Lower lobe of right lung (tissue), 2 donors: ENCODE measurements at places on chromosomes 13 and 19. TPM values are rescaled to one million over a fixed set of nuclear protein-coding genes. Genes with fewer than 3 reads are reported as not detected.

NOVA2 gene
- 18.8 TPM for total RNA-seq

SYMPK gene
- 73.1 TPM for total RNA-seq

OR7A5 gene
- not detected for total RNA-seq

TSKS gene
- total RNA-seq = 1.2 TPM

SLC1A6 gene
- not detected for total RNA-seq

FFAR3 gene
- total RNA-seq = not detected

CYP4F2 gene
- not detected for total RNA-seq

ZC3H4 gene
- total RNA-seq = 49.3 TPM

- no peak overlapping the region for H3K27ac ChIP-seq
- peaks cover 6% of the 10 kb centered on the region for H3K4me1 ChIP-seq
- no peak overlapping the region for H3K4me3 ChIP-seq
- no peak for DNase-seq
- no peaks in the 10 kb centered on the region for H3K36me3 ChIP-seq
- no peaks in the 10 kb centered on the region for H3K27me3 ChIP-seq
These were observed 9.8 kb downstream of the CLEC4M start for GRCh38 chr19:7772752-7773291.

- H3K27ac ChIP-seq = no peak overlapping the region
- no peaks in the 10 kb centered on the region for H3K4me1 ChIP-seq
- no peak for DNase-seq
- no peak overlapping the region for H3K4me3 ChIP-seq
These were observed 88.1 kb downstream of the ZDHHC20 start for GRCh38 chr13:21371011-21371410.

GRCh38 chr19:11560404-11561051 is 1.5 kb upstream of the ELOF1 start:
- H3K27me3 ChIP-seq = no peaks in the 10 kb centered on the region
- no peak for DNase-seq
- H3K36me3 ChIP-seq = peaks cover 8% of the 10 kb centered on the region
- H3K27ac ChIP-seq = no peak overlapping the region
- H3K4me3 ChIP-seq = peak overlapping the region; percentile 88

DNA sequence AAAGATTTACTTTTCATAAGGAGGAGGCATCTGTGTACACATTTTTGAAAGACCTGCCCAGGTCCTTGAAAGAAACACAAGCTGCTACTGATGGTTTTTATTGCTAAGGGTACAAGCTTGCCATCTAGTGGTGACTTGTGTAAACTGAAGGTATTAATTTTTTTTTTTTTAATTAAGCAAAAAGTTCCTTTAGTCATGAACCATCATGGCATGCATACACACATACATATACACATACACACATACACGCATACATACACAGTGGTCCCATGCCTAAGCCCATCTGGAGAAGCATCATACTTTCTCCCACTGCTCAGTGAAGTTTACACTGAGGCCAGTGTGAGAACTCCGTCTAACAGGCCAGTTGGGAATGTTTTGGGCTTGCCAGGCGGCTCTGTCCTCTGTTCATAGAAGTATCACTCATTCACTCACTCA is 312.5 kb downstream of the DCLK1 start:
- no peak for DNase-seq
- H3K4me3 ChIP-seq = no peak overlapping the region
- no peak overlapping the region for H3K27ac ChIP-seq
- no peaks in the 10 kb centered on the region for H3K36me3 ChIP-seq

DNA sequence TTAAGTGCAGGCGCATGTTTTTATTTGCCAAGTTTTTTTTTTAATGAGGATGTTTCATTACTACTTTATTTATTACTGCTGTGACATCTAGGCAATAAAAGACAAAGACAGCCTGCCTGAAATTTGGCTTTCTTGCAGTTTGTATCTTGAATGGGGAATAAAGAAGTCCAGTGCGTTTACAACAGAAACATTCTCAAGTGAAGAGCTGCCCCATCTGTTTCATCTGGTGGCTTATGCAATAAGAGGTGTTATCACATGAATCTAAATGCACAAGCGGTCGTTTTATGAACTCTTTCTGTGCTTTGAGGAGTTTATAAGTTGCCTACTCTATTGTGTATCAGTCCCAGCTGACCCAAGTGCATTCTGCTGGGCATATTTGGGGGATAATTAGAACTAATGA is 12.6 kb upstream of the MAB21L1 start:
- no peak overlapping the region for H3K27ac ChIP-seq
- DNase-seq = no peak
- no peaks in the 10 kb centered on the region for H3K27me3 ChIP-seq
- no peak overlapping the region for H3K4me3 ChIP-seq
- no peaks in the 10 kb centered on the region for H3K4me1 ChIP-seq
- no peaks in the 10 kb centered on the region for H3K36me3 ChIP-seq

- H3K27me3 ChIP-seq = no peaks in the 10 kb centered on the region
- peaks cover 47% of the 10 kb centered on the region for H3K36me3 ChIP-seq
- no peak overlapping the region for H3K4me3 ChIP-seq
- H3K27ac ChIP-seq = no peak overlapping the region
- no peaks in the 10 kb centered on the region for H3K4me1 ChIP-seq
- no peak for DNase-seq
These were observed 32.6 kb downstream of the ERCC5 start for GRCh38 chr13:102878481-102878880.

DNA sequence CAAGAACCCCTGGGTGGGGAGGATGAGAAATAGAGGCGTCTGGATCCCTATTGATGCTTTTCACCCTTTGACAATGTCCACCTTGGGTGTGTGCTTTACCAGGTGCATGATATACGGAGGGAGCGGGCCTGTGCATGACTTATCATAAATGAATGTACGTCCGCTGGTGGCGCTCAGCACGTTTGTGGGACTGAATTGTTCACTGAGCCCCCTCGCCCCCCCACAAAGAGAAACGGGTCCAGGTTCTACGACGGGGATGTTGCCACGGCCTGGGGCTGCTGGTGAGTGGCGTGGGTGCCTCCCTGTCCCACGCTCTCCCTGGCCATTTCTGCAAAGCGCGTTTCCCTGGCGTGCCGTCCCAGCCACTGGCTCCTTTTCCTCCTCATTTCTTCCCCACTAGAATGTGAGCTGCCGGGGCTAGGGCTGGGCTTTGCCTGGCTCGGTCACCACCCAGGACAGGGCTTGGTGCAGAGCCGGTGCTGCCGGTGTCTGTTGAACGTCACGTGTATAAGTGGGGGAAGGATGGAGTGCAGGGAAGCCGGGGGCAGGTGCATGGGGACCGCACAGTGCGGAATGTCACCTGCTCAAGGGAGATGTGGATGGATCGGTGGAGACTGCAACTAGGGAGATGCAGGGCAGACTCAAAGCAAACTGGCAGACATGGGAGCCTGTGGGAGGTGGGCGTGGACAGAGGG is 21.6 kb downstream of the LRRC4B start:
- no peak overlapping the region for H3K4me3 ChIP-seq
- no peak overlapping the region for H3K27ac ChIP-seq
- no peaks in the 10 kb centered on the region for H3K36me3 ChIP-seq
- H3K4me1 ChIP-seq = no peaks in the 10 kb centered on the region
- DNase-seq = no peak

DNA sequence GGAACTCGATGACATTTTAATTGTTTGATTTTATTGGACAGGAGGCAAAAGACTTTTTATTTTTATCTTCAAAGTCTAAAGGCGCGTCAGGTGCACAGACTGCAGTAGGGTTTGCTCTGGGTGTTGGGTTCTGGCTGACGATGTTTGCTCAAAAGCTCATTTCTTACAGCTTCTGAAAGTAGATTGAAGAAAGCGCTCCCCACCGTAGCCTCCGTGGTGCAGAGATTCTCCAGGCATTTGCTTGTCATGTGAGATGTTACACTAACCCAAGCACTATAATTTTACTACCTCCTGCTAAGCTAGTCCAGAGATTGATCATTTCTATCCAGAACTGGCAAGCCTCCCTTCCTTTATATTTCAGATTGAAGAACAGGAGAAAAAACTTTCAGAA is 14.5 kb upstream of the ATP11A start:
- no peaks in the 10 kb centered on the region for H3K36me3 ChIP-seq
- no peak overlapping the region for H3K4me3 ChIP-seq
- H3K27ac ChIP-seq = no peak overlapping the region
- DNase-seq = peak; percentile 27

DNA sequence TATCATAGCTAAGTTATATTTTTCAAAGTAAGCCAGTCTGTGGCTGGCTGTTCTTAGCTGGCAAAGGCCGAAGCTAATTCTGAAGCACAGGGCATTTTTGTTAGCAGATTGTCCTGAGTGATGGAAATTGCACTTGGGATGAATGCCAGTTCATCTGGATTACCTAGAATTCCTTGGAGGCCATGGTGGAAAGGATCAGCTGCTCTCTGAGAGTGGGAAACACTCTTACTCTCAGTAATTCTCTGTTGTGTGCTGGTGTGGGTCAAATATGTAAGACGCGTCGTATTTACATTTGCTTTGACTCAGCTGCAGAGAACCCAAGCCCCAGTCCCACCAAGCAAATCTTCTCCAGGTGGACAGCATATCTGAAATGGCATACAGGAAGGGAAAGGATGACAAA is 60.7 kb upstream of the C1QTNF9B start:
- no peak overlapping the region for H3K27ac ChIP-seq
- no peaks in the 10 kb centered on the region for H3K27me3 ChIP-seq
- H3K4me1 ChIP-seq = no peaks in the 10 kb centered on the region
- DNase-seq = no peak
- H3K4me3 ChIP-seq = no peak overlapping the region

DNA sequence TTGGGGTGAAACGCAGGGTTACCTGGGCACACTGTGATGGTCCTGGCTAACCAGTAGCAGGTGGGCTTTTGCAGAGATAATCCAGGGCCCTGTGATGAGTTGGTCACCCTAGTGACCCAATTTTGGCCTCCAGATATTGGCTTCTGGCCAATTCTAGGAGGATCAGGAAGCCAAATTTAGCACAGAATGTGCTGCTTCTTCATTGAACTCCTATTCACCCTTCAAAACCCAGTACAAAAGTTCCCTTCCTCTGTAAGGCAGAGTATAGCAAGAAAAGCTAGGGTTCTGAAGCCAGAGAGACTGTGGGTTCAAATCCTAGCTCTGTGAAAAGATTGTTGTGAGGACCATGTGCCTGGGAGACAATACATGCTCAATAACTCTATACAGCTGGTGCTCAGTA is 70.8 kb downstream of the INSR start:
- H3K4me3 ChIP-seq = no peak overlapping the region
- no peaks in the 10 kb centered on the region for H3K4me1 ChIP-seq
- no peaks in the 10 kb centered on the region for H3K36me3 ChIP-seq
- no peak overlapping the region for H3K27ac ChIP-seq
- H3K27me3 ChIP-seq = no peaks in the 10 kb centered on the region

- peaks cover 27% of the 10 kb centered on the region for H3K4me1 ChIP-seq
- no peak for DNase-seq
- peak overlapping the region; percentile 82 for H3K4me3 ChIP-seq
- no peaks in the 10 kb centered on the region for H3K36me3 ChIP-seq
- no peaks in the 10 kb centered on the region for H3K27me3 ChIP-seq
These were observed 23.4 kb downstream of the IPO5 start for GRCh38 chr13:97976610-97977521.

DNA sequence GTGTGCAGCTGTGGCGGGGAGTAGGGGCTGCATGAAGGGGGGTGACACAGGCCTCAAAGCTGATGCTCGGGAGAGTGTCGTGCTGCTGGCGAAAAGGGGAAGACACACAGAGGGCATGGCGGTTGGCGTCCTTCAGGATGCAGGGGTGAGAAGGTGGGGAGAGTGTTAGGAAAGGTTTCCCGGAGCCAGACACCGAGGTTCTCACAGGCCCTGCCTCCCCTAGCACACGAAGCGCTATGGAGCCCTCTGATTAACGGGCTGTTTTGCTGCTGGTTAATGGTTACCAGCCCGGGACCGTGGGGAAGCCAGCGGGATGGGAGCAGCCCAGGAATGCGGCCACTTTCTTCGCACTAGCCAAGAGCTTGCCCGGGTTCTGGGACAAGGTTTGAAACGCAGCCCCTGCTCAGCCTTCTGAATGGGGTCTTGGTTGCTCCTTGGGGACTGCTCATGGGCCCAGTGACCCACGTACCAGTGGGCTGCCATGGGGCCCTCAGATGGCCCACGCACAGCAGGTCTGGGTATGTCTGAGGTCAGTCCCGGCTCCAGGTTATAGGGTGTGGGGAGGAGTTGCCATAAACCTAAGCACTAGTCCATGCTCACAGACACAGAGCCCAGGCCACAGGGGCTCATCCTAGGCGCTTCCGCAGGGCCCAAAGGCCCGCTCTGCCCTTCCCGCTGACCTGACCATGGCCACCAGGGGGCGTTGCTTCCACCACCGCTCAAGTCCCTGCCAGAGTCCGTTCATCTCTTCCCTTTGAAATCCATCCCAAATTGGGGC is 31.3 kb upstream of the ISYNA1 start:
- H3K4me3 ChIP-seq = no peak overlapping the region
- DNase-seq = peak; percentile 77
- no peaks in the 10 kb centered on the region for H3K27me3 ChIP-seq
